ENCODE measurements at places on chromosomes 3 and 15.

GRCh38 chr15:45456212-45457106 lies 66.1 kb downstream of the SLC30A4 start:
- no peak for DNase-seq

GRCh38 chr3:161905520-161906132 lies 409.0 kb downstream of the OTOL1 start:
- DNase-seq: no peak

GRCh38 chr3:181558870-181559269 lies 152.9 kb upstream of the SOX2 start:
- no peak for DNase-seq

DNA sequence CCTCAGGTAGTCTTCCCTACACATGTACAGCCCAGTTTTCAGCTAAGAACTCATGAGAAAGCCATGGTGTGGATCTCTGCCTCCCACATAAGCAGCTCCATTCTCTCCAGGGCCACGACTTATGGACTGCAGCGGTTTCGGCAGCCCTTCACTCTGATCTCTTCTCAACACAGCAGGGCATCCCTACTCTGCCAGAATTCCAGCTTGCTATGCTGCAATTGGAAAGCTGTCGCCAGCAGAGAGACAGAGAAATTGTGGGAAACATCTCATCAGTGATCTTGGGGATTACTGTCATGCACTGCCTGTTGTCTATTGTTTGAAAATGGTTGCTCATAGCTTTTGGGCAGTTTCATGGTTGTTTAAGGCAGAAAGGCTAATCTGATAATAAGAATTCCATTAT lies 11.9 kb upstream of the BLM start:
- no peak for DNase-seq

GRCh38 chr3:181955566-181955965 lies 243.8 kb downstream of the SOX2 start:
- DNase-seq: no peak

DNA sequence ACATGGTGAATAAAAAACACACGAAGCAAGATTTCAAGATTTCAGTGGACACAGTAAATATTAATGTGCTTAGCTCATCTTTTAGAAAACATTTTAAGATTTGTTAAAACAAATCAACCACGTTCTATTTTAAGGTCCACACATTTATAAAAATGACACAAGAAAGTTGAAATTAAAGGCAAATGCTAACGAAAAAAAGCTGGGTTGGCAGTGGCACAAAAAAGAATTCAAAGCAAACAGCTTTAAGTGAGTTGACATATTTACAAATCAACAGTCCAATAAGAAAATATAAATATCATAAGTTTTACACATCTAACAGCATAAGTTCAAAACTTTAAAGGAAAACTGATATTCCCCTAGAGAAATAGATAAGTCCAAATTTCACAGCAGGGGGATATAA lies 430.4 kb upstream of the CCDC54 start:
- DNase-seq: no peak

All from HuH-7 (cell line).